ENCODE measurements at places on chromosomes 4 and X. TPM values are rescaled to one million over a fixed set of nuclear protein-coding genes. Genes with fewer than 3 reads are reported as not detected.

Gene AVPR2
- not detected for total RNA-seq

Gene MTCP1
- total RNA-seq: 17.0 TPM

Gene PRR32
- not detected for total RNA-seq

Gene HERC5
- total RNA-seq: 15.5 TPM

Gene DHRSX
- 20.0 TPM for total RNA-seq

Gene SEL1L3
- total RNA-seq: 64.9 TPM

Gene HSFX4
- total RNA-seq: not detected

Gene SLC49A3
- total RNA-seq: 1.4 TPM

Gene TMPRSS11B
- total RNA-seq: not detected

Gene HSD17B13
- 0.25 TPM for total RNA-seq

Gene SERTM2
- total RNA-seq: not detected

Gene UGT2B11
- total RNA-seq: not detected

Gene HMGB2
- 87.6 TPM for total RNA-seq

Gene RBM46
- total RNA-seq: not detected

Gene PHKA2
- total RNA-seq: 35.0 TPM

Gene SSX3
- total RNA-seq: not detected

Gene GDPD2
- not detected for total RNA-seq

Gene BST1
- 0.46 TPM for total RNA-seq

Gene CLCN3
- total RNA-seq: 30.8 TPM

Gene ODAPH
- total RNA-seq: not detected

Gene GPC4
- not detected for total RNA-seq

Gene HAUS7
- 52.7 TPM for total RNA-seq

Gene PAQR3
- 11.1 TPM for total RNA-seq

Gene TEX13B
- total RNA-seq: not detected

Gene MAGEC1
- total RNA-seq: 0.09 TPM

Gene PDLIM3
- 0.23 TPM for total RNA-seq

Gene MAGED4B
- 3.7 TPM for total RNA-seq

Gene GCNA
- 5.6 TPM for total RNA-seq

Gene UGT2B28
- not detected for total RNA-seq

Gene KLHL13
- 0.38 TPM for total RNA-seq

Gene CXCL3
- total RNA-seq: not detected

Gene TRIM75
- total RNA-seq: not detected

Gene MGARP
- not detected for total RNA-seq

Gene BANK1
- 10.9 TPM for total RNA-seq

Gene LINC00632
- total RNA-seq: 2.7 TPM

Gene USP11
- total RNA-seq: 85.5 TPM

Gene ARSJ
- 0.16 TPM for total RNA-seq

Gene UGT2A1
- not detected for total RNA-seq

Gene WDR13
- total RNA-seq: 65.9 TPM

Gene CFP
- 22.7 TPM for total RNA-seq

Gene DOK7
- not detected for total RNA-seq

Gene TMEM271
- total RNA-seq: not detected

Gene ASB9
- total RNA-seq: 0.28 TPM

Gene HTR2C
- not detected for total RNA-seq

Gene CXCL11
- not detected for total RNA-seq

Gene TXK
- total RNA-seq: 77.9 TPM

Gene WDR17
- 0.92 TPM for total RNA-seq

Gene ADGRG2
- total RNA-seq: not detected

Gene CCNG2
- total RNA-seq: 21.0 TPM

Gene SLC39A8
- total RNA-seq: 19.9 TPM

Gene NXF2B
- not detected for total RNA-seq

Gene NUP62CL
- total RNA-seq: 4.0 TPM

Gene RAB41
- not detected for total RNA-seq

Gene HS3ST1
- total RNA-seq: not detected

Gene OGT
- total RNA-seq: 480 TPM

Gene CCDC110
- total RNA-seq: 0.77 TPM

Gene LUZP4
- total RNA-seq: not detected

Gene CT45A2
- total RNA-seq: not detected
